CD4-positive, alpha-beta T cell treated with Interferon gamma for 1 hour (primary cell): ENCODE measurements at places on chromosomes 1 and 21.

DNA sequence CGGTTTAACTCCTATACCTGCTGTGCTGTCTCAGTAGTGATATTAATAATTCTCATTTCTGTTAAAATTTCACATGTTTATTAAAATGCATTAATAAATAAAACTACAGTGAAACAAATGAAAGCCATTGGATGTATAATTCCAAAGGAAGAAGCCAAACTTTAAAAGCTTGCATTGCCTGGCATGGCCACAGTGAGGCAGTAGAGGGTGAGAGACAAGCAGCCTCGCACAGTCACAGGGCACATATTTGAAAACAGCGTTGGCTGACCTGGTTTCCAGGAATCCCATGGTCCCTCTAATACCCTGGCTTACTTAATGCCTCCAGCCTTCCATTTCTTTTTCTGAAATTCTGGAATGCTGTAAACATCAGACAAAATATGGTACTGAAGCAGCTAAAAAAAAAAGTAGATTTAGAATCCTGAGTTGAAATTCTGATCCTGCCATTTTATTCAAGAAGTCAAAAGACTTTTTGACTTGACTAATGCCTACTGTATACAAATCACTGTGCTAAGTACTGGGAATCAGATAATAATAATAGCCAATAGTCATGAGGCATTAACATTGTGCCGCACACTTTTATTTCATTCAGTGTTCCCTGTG, 6.7 kb upstream of the RNASEL start:
- peak; percentile 57 for DNase-seq

GRCh38 chr1:41708332-41708731, 210.4 kb downstream of the HIVEP3 start:
- no peak for DNase-seq

GRCh38 chr1:22250724-22251123, 107.8 kb upstream of the WNT4 start:
- DNase-seq = no peak

GRCh38 chr1:157399343-157399983, 152.9 kb downstream of the FCRL5 start:
- no peak for DNase-seq

- peak; percentile 2 for DNase-seq
Observed at GRCh38 chr1:12480748-12481362, 137.2 kb downstream of the DHRS3 start.

DNA sequence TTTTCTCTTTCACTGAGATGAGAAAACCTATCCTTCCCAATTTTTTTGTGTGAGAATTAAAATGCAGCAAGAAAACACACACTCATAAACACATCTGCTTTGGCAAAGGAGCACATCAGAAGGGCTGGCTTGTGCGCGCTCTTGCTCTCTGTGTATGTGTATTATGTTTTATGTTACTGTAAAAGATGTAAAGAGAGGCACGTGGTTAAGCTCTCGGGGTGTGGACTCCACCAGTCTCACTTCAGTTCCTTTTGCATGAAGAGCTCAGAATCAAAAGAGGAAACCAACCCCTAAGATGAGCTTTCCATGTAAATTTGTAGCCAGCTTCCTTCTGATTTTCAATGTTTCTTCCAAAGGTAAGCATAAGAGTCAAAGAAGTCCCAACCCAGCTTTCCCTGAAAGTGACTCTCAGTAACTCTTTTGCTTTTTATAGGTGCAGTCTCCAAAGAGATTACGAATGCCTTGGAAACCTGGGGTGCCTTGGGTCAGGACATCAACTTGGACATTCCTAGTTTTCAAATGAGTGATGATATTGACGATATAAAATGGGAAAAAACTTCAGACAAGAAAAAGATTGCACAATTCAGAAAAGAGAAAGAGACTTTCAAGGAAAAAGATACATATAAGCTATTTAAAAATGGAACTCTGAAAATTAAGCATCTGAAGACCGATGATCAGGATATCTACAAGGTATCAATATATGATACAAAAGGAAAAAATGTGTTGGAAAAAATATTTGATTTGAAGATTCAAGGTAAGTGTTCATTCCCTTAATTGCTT, at the start of gene CD2:
TSS of gene CD2 (plus strand) at position 233 of the 780 bp plus-strand sequence. CDS start at position 296, 63 bp downstream.
- DNase-seq = peak; percentile 58

GRCh38 chr1:99650773-99651437, 5.0 kb downstream of the PALMD start:
- DNase-seq = no peak

DNA sequence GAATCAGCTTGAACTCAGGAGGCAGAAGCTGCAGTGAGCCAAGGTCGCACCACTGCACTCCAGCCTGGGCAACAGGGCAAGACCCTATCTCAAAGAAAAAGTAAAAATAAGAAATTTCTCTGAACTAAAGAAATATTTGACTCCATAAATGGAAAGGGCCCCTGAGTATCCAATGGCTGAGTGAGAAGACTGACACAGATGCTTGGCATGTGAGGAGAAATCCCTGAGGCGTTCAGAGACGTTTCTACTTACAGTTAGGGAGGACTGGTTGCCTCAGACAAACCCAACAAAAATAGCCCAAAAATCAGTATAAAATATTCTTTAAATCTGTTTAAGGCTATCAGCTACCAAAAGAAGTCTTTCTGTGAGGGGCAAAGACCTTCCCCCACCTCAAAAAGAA, 3.0 kb upstream of the SUMO3 start:
- DNase-seq = no peak

- no peak for DNase-seq
Observed at GRCh38 chr21:38319781-38320180, 63.0 kb downstream of the KCNJ15 start.

DNA sequence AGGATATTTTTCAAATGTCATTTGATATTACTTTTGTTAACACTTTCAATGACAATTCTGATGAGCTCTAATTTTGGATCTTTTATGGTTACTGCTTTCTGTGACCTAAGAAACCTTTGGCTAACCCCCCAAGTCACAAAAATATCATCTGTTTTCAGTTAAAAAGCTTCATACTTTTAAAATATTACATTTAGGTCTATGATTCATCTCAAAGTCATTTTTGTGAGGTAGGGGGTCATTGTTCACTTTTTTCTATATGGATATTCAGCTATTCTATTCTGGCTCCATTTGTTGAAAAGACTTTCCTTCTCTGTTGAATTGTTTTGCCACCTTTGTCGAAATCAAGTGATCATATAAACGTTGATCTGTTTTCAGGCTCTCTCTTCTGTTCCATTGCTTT, 44.8 kb downstream of the UCHL5 start:
- no peak for DNase-seq

DNA sequence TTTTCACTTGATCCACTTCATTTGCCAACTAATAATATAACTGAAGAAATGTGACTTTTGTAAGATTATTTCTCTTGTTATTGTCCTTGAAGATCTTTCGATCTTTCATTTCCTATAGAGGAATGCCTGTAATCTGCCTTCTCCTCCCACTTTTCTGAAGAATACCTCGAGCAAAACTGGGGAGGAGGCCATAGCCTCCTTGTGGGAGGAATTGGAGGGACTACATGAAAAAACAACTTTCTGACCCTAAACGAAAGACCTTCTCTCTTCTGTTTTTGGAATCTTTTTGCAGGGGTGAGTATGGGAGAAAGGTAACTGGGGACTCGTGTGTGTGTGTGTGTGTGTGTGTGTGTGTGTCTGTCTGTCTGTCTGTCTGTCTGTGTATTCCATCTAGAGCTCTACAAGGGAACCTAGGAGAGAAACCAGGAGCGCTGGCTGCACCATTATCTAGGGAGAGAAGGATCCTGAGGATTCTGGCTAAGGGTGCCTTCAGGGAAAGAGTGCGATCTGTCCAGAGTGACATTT, 32.4 kb upstream of the MAB21L3 start:
- DNase-seq = no peak

DNA sequence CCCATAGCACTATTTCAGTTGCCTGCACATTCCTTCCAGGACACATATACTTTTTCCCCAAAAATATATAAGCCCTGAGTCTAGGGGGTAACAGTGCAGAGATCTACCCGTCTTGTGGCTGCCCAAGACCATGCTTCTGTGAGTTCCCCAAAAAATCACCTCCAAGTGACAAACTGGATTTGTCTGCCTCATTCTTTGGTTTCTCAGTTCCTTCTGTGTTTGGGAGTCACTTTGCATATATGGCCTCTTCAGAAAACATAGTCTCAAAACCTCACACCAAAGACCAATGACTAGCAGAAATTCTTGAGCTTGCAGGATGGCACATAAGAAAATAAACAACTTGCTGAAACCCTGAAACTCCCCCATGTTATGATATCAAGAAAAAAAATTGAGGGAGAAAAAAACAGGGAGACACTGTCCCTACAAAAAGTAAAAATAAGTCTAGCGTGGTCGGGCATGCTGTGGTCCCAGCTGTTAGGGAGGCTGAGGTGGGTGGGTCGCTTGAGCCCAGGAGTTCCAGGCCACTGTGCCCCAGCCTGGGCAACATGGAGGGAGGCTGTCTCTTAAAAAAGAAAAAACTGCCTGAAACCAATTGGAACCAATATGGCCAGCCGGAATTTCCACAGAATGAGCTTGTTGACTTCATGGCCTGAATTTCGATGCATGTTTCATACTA, 8.0 kb downstream of the JMJD4 start:
- DNase-seq = no peak

GRCh38 chr1:231241750-231242149, 738 bp downstream of the GNPAT start:
- DNase-seq = no peak

- DNase-seq = no peak
Observed at GRCh38 chr1:11248169-11248568, 14.2 kb downstream of the MTOR start.

GRCh38 chr1:185720633-185721272, 13.4 kb upstream of the HMCN1 start:
- DNase-seq = no peak
